Left lobe of liver (tissue), 2 donors: ENCODE measurements at places on chromosomes 5 and 9. TPM values are rescaled to one million over a fixed set of nuclear protein-coding genes. Genes with fewer than 3 reads are reported as not detected.
A peak's percentile ranks its signal among the peaks of the same experiment; 100 is the strongest.

- DNase-seq = no peak
These were observed 111.5 kb upstream of the EQTN start for GRCh38 chr9:27408482-27408881.

The SPRY4 gene
- 6.9 TPM for total RNA-seq

- DNase-seq = peak; percentile 54
These were observed 826 bp upstream of the PRDM9 start for GRCh38 chr5:23506329-23507236.

- DNase-seq = no peak
These were observed 102.6 kb downstream of the WNK2 start for GRCh38 chr9:93286252-93287188.

The DRD1 gene
- 0.13 TPM for total RNA-seq

The C8G gene
- total RNA-seq = 411 TPM

DNA sequence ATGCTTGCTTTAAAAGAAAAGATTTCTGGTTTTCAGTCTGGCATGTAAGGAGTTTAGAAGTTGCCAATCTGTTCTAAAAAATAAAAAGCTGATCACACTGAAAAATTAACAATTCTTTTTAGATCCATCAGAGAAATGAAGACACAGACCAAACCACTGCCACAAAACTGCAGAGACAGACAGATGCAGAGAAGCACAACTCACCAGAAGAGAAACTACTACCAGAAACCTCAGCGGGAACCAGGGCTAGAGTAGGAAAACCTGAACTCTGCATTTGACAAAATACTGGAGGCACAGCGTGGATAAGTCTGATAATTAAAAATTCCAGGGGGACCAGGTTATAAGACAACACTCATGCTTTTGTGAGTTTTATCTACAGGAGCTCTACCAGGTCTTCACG lies 28.8 kb downstream of the FBXL17 start:
- no peak for DNase-seq

DNA sequence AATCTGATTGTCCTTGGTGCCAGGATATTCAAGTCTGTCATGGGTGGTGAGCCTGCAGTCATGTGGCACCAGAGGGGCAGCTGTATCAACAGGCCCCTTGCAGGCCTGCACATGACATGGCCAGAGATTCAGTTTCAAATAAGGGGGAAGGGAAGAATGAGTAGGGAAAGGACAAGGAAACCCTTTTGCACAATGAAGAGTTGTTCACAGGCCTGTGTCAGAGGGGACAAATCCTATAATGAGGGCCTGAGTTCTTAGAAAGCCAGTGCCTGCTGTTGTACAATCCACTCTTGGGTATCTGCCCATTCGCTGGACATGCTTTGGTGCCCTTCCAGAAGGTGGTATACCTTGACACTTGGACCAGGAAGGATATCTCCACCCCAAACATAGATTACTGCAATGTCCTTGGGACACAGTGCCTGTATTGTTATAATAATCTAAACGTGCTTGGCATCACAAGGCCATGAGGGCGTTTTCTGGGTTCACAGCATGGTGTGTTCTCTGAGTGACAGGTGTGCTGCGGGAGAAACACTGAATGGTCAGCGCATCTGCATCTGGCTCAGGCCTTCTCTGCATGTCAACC lies 1.9 kb upstream of the TMEM171 start:
- DNase-seq = no peak

GRCh38 chr9:14909961-14910805 lies at the start of gene FREM1:
Gene FREM1, minus strand, starts transcription at chr9:14910428. Its CDS starts 41,451 bp downstream, at chr9:14868977.
- DNase-seq = no peak

The MEGF9 gene
- total RNA-seq = 26.4 TPM

The ABO gene
- total RNA-seq = 0.03 TPM

The LMX1B gene
- total RNA-seq = not detected

- DNase-seq = no peak
These were observed 27.1 kb upstream of the PRR16 start for GRCh38 chr5:120436996-120437395.

- no peak for DNase-seq
These were observed 160.3 kb downstream of the HSD17B3 start for GRCh38 chr9:96141666-96142065.

The ENG gene
- total RNA-seq = 34.1 TPM

The HAND1 gene
- not detected for total RNA-seq

GRCh38 chr5:65861830-65862241 lies 64.5 kb upstream of the ERBIN start:
- no peak for DNase-seq

GRCh38 chr9:116504893-116505480 lies 182.1 kb upstream of the TRIM32 start:
- no peak for DNase-seq

DNA sequence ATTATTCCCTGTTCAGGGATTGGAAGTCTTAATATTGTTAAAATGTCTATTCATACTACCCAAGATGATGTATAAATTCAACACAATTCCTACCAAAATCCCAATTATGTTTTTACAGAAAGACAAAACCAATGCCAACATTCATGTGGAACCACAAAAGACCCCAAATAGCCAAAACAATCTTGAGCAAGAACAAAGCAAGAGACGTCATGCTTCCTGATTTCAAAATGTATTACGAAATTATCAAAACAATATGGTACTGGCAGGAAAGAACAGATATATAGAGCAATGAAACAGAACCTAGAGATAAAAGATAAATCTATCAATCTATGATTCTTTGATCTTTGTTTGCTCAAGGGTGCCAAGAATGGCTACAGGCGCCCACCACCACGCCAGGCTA lies 237.9 kb downstream of the TAF11L14 start:
- DNase-seq = no peak

The PRXL2C gene
- 2.8 TPM for total RNA-seq

DNA sequence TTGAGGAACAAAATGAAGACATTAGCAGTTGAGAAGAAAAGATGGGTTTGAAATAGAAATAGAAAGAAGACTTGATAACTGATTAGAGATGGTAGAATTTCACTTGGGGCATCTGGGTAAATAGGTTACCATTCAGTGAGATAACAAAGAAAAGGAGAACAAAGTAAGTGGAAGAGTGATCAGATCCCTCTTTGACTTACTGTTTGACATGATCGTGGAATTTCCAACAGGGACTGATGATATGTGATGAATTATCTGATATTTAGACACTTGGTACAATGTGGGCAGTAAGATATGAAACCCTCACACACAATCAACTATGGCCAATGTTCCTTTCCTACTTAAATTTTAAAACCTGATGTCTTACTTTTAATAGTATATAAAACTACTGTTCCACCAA lies 70.1 kb upstream of the STARD4 start:
- DNase-seq = no peak

- no peak for DNase-seq
These were observed 181.5 kb upstream of the RAI14 start for GRCh38 chr5:34474573-34475021.

GRCh38 chr9:136744773-136745172 lies 2.0 kb upstream of the LCN10 start:
- DNase-seq = no peak

DNA sequence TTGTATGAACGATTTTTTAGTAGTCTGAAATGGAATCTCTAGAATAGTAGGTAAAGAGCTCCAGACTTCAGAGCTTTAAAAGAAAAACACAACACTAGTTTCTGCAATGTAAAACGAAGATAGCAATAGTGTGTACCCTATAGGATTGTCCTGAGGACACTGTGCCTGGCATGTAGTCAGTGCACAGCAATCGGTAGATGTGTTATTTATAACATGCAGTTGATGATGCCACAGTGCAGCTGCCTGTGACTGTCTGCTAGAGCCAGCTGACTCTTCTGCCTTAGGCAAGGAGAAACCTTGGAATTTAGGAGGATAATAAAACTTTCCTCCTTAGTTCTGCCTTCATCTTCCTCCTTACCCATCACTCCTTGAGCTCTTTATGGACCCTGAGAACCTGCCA lies 27.7 kb upstream of the TMOD1 start:
- no peak for DNase-seq

GRCh38 chr9:124251605-124252378 lies 6.0 kb upstream of the NEK6 start:
- DNase-seq = no peak

- peak; percentile 80 for DNase-seq
These were observed 24.6 kb downstream of the GFPT2 start for GRCh38 chr5:180328296-180329137.

The GGTA1 gene
- 1.2 TPM for total RNA-seq

The CMYA5 gene
- total RNA-seq = 1.3 TPM

The LTC4S gene
- total RNA-seq = 2.6 TPM

- no peak for DNase-seq
These were observed 43.3 kb downstream of the TMC1 start for GRCh38 chr9:72564479-72565281.

DNA sequence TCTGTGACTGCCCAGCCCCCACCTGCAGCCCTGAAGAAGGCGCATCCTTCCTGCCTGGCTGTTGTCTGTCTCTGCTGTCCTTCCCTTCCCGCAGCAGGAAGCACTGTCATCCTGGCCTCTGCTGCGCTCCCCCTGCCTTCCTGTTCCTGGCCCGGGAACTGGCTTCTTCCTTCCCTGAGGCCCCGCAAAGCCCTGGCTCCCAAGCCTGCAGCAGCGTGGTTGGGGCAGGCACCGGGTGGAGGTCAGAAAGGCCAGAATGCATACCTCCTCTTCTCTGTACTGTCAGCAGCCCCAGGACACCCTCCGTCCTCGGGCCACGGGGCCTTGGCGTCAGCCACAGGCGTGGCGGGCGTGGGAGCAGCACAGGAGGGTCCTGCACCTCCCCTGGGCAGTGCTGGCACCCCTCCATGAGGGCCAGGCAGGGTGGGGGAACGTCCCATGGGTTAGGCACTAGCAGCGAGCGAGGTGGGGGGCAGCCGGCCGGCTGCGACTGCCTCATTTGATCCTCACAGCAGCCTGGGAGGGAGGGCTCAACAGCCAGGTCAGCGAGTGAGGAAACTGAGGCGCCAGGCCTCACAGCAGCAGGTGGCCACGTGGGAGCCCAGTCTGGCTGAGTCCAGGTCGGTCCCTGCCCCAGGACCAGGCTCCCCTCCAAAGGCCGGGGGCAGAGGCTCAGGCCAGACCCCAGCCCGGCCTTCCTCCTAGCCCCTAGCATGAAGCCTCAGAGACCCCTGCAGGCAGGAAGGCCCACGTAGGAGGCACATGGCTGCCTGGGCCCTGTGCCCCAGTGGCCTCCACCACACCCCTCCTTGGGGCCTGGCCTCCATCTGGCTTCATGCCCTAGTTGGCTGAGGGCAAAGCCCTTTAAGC lies 9.4 kb downstream of the FLT4 start:
- DNase-seq = peak; percentile 42

The PCSK1 gene
- total RNA-seq = not detected

GRCh38 chr9:89808756-89809181 lies 204.0 kb downstream of the GADD45G start:
- no peak for DNase-seq

GRCh38 chr9:4055032-4055431 lies 244.8 kb downstream of the GLIS3 start:
- DNase-seq = no peak

The FOXI1 gene
- total RNA-seq = not detected

DNA sequence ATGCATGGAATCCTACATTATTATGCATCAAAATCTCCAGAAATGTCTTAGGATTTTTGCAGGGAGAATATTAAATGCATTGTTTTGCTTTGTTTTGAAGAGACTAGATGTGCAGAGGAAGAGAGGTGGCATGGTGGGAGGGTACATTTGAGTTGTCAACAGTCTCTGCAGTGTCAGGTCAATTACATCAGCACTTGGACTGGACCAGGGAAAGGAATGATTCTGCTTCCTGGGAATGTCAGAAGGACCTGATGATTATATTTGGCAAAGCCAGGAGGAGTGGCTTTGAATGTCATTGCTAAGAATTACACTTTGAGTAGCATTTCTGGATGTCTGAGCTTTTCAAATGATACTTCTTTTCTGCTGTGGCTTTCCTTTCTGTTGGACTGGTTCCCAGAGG lies 17.5 kb upstream of the TMEFF1 start:
- no peak for DNase-seq

GRCh38 chr9:34549407-34549732 lies 26.6 kb upstream of the ENHO start:
- no peak for DNase-seq
